Nucleus accumbens (tissue), 56 donors: ENCODE measurements at places on chromosomes 1 and 21.

DNA sequence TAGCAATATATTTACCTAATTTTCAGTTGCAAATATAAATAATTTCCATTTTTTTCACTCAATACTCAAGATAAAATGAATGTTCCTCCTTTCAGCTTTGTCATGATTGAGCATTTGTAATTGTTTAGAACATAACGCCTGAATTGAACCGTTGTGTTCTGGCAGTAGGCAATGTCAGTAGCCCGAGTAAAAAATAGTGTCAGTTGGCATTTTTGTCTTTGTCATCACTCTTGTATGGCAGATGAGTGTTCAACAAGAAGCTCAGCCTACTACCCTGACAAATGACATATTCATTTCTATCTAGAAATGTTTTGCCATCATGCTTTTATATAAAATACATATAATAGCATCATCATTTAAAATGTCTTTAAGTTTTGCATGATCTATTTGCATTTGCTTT lies 691.4 kb upstream of the NCAM2 start:
- DNase-seq: no peak

DNA sequence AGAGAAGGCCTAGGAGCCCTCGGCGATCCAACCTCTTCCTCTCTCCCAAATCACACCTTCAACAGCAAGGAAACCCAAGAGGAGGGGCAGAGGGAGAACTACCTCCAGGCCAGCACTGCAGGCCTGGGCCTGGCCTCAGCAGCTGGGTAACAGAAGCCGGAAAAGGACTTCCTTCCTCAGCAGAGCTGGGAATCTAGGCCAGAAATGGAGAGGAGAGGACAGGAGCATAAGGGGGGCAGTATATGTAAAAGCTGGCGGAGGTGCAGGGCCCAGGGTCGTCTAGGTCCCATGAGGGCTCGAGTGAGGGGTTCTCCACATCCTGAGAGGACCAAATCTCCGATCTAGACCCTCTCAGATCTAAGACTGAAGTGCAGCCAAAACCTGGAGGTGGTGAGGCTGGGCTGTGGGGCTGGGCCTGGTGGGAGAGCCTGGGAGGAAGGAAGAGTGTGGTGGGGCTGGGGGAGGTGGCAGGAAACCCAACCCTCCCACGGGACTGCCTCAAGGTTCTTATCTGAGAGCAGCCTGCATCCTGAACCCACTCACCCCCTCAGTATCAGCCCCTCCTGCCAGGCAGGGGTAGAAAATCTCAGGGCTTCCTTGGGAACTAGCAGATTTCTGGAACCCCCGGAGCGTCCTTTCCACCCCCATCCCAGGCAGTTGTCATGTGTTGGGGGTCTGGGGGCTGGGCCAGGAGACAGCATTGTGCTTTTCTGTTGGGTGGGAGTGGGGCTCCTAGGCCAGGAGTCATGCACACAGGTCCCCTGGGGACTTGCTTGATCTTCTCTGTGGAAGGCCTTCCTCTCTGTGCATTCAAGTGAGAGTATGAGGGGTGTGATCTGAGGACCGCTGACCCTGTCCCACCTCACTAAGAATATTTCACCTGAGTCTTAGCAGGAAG lies 33.0 kb downstream of the PIK3C2B start:
- DNase-seq: no peak

DNA sequence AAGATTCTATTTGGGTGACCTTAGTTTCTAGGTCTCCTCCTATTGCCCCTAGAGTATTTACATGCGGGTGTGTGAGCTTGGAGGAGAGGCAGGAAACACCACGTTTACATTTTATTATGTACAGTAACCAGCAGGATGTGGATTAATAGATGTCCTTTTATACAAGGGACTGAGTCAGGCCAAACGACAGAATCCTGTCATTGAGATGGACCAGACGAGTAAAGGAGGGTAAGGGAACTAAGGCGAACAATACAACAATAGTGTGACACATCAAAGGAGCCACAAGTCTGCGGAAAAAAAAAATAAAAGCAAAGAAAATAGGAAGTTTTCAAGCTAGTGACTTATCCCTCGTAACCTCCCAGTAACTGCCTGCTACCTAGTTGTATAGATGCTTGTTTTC lies 151.1 kb downstream of the GABPA start:
- no peak for DNase-seq

DNA sequence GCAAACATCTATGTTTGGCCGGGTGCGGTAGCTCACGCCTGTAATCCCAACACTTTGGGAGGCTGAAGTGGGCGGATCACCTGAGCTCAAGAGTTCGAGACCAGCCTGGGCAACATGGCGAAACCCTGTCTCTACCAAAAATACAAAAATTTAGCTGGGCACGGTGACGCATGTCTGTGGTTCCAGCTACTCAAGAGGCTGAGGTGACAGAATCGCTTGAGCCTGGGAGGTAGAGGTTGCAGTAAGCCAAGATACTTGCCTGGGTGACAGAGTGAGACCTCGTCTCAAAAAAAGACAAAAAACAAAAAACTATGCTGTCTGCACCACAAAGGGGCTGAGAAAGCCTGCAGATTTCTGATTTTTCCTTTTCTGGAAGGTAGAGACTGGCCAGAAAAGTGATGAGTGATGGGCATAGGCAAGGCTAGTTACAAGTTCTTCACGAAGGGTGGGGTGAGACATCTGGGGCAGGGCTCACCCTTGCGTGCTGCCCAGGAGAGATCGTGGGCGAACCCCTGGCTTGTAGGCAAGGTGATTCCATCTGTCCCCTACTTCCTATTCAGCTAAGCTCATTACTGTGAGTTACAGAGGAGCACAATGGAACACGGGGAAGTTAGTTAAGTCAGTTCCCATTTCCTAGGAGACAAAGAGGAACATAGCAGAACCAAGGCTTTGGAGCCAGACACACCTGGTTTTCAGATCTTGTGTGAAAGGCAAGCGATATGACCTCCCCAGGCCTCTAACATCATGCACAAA lies 3.2 kb downstream of the SLC2A1 start:
- no peak for DNase-seq

- DNase-seq: no peak
Observed at GRCh38 chr1:25021591-25022215, 91.6 kb upstream of the RUNX3 start.

DNA sequence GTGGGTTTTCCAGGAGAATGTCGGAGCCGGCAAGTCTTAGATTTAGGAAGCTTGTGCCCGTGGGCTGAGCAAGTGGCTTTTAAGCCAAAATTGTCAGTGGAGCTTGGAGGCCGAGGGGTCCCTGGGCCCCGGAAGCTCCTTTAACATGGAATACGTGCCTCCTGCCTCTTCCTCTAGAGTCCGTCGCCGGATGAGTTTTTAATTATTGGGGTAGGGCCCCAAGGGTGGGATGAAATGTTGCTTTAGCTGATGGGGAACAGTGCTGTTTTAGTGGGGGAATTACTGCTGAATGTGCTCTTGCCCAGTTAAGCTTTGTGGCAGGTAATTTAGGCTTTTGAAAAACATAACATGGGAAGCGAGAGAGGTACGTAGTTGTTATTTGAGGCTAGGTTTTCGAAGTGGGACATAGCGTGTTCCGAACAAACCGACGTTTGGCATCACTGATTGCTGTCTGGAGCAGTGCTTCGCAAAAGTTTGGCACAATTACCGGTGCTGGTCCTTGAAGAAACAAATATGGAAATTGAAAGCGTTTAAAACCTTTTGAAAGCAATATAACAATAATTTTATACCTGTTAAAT lies 786 bp downstream of the RPL5 start:
- no peak for DNase-seq

DNA sequence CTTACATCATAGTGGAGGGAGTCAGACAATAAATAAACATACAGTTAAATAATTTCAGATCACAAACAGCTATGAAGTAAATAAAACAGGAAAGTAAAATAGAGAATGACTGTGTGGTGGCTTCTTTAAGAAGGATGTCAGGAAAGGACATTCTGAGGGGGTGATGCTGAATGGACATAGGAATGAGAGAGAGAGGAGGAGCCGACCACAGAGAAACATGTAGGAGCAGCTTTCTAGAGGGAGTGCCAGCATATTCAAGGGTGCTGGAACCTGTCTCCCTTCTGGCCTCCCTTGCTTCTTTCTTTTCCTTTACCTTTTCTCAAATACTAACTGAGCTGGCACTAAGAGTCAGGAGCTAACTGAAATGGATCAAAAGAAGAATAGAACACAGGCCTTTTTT lies 20.5 kb upstream of the BCL10 start:
- DNase-seq: no peak
